Activated CD4-positive, alpha-beta T cell treated with anti-CD3 and anti-CD28 coated beads for 4 hours (primary cell): ENCODE measurements at places on chromosomes 12 and 14.

DNA sequence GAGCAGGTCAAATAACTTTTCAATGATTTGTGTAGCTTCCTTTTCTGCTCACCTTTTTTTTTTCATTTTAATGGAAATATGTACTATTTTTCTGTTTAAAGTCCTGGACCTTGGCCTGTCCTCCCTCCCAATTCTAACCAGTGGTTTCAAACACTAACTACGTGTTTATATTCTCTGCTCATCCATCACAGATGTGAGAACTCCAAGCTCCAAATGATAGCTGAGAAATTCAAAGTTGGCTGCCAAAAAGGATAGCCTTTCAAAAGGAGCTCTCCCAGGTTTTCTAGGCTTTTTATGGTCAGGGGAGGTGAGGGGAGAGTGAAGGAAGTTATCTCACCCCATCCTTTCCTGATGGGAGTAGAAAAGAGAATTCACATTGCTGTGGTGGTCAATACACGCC lies 486.0 kb upstream of the TBX3 start:
- no peak for DNase-seq

DNA sequence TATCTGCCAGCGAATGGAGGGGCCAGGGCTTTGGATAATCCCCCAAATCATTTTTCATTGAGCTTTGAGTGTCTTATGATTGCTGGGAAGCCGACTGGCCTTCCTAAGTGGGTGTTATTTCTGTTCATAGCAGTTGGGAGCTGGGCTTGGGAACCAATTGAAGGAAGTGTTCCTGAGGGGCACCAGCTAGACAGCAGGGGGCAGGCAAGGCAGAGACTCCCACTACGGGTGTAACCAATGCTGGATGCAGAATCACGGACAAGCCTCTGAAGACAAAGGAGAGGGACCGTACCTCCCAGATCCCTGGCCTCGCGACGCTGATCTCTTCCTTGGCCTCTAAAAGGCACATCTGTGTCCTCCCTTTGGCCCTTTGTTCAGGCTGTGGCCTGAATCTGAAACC lies 149.0 kb upstream of the PRMT8 start:
- no peak for DNase-seq

DNA sequence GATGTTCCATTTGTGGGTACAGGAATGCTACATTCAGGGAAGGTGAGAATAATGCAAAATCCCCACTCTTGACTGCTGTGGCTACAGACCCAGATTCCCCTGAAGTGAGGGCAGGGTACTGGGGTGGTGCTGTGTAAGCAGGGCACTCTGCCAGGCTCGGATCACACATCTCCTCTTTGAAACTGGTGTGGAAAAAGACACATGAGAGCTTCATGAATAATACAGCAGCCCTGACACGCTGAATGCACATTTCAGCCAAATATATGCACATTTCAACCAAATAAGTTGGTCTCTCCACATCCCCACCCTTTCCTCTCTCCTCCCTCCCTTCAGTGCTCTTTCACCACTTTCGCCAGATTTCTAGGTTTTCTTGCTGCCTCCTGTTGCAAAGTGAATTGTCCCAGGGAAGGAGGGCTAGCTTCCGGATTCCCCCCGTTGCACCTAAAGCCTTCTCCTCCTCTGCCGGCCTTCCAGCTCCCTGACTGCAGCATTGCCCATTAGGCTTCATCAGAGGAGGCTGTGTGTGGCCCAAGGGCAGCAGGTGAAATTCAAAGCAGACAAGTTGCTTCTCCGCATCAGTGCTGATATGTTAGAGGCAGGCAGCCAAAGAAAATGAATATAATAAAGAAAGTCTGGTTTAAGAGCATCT lies 118.2 kb upstream of the TMCC3 start:
- no peak for DNase-seq

GRCh38 chr12:114340231-114340630 lies 65.7 kb downstream of the TBX5 start:
- no peak for DNase-seq

DNA sequence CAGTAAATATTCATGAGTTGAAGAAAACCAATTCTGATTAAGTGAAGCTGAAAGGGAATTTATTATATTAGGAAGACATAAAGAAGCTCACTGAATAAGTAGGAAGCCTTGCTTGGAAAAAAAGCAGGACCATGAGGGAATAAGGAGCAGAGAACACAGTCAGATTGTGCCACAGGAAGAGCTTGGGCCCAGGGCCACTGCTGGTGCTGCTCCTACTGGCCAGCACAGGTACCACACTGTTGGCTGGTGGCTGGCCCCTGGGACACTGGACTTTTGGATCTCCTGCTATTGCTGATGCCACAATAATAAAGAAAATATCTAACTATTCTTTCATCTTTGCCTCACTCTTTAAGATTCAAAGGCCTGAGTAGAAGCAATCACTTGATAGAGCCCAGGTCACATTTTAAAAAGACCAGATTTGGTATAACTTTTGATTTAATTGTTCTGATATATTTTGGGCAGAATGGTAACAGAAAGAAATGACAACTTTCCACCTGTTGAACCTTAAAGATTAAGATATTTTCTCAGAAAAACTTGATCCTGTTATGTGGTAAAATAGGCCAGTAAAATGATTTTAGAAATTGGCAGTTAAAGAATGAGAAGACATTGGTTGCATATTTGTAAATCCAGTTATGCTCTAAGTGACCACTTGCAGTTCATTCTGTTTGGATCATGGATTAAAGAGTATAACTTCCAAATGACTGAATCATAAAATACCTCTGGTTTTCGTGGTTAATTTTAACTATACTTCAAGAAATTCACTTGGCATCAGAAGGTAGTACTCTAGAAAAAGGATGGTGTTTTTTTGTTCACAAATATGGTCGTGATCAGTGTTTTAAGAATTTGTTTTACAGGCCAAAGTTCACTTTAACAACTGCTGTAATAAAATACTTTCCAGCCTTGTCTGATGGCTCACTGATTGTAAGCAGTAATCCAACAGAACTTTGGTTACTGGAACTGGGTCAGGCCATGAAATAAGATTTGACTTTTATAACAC lies 68.3 kb downstream of the DERA start:
- DNase-seq, result no peak

GRCh38 chr14:61640158-61641136 lies 54.9 kb upstream of the HIF1A start:
- no peak for DNase-seq

DNA sequence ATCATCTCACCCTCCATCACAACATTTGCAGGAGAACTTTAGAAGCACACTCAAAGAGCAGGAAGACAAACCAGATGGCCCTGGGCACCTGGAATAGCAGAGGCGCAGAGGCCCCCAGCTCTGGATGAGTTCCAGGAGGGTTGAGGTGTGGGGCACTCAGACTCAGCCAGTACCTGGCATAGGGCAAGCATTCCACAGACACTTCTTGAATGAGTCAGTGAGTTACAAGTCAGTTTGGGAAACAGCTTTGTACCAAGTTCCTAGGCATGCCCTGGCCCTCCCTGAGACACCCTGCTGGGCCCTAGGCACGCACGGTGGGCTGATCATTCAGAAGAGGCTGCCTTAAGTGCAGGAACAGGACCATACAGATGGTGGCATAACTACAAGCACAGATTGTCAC lies 54.3 kb downstream of the MAP3K9 start:
- DNase-seq, result no peak

GRCh38 chr12:105329926-105330282 lies 587 bp upstream of the C12orf75 start:
- no peak for DNase-seq

GRCh38 chr12:79885911-79886490 lies 48.9 kb downstream of the PPP1R12A start:
- no peak for DNase-seq

- no peak for DNase-seq
These were observed 49.0 kb downstream of the TSPAN11 start for GRCh38 chr12:30975581-30975980.

- DNase-seq, result no peak
These were observed 39.4 kb downstream of the MAP1LC3B2 start for GRCh38 chr12:116598311-116599284.

DNA sequence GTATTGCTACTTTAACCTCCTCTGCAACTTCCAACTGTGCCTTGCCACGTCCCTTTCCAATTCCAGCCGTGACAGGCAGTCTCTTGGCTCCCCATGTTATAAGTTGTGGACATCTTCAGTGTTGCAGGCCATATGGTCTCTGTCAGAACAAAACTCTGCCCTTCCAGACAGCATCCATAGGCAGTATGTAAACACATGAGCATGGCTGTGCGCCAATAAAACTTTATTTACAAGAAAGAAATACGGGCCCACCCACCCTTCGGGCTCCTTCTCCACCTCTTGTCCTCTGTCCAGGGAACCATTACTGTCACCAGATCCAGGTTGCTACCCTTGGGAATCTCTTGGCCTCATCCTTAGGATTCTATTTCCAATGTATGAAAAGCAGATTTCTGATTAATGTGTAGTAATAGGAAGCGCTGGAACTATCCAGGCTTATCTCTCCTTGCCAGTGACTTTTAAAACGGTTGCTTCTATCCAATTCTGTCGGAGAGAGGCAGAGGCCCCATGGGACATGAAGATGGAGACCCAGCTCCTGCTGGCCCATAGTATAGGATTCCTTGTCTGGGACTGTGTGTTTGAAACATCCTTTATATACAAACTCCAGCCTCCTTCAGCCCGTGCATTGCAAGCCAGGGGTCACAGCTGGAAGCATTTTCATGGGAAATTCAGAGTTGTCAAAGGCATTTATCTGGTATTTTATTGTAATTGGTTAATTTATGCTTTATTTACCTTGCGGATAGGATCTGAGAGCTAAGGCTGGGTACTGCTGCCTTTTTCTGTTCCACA lies 114.4 kb downstream of the ZNF664 start:
- DNase-seq, result no peak

DNA sequence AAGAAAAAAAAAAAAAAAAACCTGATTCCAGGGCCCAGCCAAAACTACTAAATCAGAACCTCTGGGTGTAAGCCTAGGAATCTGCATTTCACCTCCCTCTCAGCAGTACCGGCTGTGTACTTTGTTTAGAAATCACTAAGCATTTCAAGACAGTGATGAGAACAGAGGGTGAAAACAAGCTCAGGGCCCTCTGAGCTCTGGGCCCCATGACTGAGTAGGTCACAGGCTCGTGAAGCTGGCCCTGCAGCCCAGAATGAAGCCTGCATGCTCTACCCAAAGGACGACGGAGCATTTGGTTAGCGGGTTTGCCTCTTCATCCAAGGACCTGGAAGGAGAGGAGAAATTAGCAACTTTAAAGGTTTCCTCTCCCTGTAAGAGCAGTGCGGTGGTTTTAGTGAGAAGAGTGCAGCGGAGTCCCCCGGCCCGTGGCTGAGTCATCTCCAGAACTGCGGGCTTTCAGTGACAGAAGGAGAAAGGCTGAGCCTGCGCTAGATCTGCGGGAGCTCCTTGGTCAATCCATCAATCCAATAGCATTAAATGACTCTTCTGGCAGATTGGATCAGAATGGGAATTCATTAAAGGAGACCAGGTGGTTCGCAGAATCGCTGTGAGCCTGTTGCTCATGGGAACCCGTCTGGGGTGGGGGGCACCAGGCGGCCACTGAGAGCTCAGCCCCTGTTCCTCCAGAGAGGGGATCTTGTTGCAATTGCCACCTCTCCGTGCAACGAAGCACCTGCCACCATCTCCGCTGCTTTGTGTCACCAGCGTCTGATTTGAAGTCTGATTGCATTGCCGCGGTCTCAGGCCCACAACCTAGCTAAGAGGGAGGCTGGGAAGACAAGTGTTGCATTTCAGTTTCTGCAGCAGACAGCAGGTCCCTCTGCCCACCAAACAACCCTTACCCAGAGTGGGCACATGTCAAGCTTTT lies 7.3 kb downstream of the IL31 start:
- no peak for DNase-seq

GRCh38 chr12:101829639-101830366 lies 956 bp downstream of the GNPTAB start:
- no peak for DNase-seq
